HT1080 (cell line): ENCODE measurements at places on chromosomes 5 and 9.

DNA sequence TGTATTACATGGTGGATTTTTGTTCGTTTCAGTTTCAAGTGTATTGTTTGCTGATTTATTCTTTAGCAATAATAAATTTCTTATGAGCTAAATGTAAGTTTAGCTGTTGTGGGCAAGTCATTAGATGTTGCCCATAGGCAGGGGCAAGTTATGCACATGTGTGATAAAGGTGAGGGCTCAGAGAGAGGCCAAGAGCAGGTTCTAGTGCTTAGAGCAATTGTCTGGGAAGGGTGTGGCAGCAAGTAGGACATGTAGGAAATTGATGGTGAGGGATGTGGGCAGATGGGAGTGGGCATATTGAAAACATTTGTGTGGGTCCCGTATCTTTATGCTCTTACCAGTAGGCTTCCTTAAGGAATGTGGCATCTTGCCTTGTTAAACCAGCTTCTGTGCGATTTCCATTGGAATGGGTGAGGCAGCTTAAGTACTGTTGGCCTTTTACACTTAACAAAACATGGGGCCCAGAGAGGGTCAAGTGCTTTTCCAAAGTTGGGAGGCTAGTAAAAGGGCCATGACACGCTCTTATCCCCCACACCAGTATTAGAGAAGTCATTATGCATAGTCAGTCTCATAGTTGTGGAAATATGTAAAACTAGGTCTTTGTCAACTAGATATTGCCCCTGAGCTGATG, 60.6 kb downstream of the KDM4C start:
- no peak for DNase-seq

DNA sequence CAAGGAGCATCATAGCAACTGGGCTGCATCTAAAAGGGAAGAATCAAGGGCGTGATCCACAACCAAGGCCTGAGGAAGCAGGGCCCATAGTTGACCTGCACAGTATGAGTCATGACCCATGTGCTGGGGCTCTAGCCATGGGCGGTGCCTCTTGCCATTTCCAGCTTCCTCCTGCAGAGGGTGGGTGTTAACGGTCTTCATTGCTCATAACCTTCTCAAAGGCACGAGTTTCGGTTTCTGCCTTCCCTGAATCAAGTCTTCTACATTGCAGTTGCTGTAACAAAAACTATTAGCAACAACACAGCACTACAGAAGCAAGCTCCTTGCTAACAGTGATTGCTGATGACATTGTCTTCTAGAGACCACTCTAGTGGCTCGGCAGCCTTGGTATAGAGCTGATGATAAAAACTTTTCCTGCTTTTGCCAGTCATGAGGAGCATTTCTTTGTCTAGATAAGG, 66.9 kb downstream of the CTSL start:
- DNase-seq: peak; percentile 95

DNA sequence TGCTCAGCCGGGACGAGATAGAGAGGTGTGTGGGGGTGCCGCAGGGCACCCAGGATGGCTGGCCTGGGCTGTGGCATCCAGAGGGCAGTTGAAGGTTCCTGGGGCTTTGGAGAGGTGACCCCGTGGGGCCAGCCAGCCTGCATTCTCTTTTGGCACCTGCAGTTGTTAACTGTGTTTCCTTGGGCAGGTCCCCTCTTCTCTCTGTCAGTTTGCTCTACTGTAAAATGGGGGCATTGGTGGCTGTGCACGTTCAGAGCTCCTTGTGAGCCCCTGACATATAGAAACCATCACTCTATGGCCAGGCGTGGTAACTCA, 8.5 kb downstream of the ZDHHC12 start:
- no peak for DNase-seq

DNA sequence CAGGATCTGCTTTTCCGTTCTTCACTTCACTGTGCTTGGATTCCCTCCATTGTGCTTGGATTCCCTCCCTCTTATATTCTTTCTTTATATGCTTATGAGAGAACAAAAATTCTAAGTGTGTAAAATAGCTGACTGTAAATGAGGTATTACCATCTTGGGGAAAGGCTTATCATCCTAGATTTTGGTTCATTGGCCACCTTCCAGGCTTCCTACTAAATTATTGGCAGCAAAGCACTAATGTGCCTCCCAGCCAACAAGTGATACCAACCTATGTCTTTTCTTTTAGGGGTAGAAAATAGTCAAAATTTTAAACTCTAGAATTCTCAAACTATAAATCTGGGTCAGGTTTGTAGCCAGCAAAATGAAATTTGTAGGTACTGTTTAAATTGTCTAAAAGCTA, 52.7 kb downstream of the NDUFAF2 start:
- no peak for DNase-seq

- DNase-seq: no peak
Measured at GRCh38 chr9:85036496-85036895, 367.0 kb downstream of the NTRK2 start.

DNA sequence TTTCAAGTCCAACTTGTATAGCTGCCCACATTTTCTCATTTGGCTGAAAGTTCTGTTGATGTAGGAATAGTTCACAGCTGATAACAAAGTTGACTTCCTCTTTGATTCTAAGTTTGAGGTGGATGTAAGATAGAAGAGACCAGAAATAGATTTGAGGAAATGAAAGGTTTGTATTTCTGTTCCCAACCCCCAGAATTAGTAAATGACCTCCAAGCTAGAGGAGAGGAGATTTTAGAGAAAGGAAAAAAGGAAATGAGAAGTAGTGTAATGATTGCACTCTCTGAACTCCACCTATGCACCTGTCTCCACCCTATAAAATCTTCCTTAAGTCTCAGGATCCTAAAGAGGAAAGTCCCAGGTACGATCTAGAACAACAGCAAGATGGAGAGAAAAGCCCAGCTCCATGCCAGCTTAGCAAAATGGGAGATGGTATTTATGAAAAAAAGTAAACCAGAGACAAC, 130.4 kb upstream of the POC5 start:
- no peak for DNase-seq

DNA sequence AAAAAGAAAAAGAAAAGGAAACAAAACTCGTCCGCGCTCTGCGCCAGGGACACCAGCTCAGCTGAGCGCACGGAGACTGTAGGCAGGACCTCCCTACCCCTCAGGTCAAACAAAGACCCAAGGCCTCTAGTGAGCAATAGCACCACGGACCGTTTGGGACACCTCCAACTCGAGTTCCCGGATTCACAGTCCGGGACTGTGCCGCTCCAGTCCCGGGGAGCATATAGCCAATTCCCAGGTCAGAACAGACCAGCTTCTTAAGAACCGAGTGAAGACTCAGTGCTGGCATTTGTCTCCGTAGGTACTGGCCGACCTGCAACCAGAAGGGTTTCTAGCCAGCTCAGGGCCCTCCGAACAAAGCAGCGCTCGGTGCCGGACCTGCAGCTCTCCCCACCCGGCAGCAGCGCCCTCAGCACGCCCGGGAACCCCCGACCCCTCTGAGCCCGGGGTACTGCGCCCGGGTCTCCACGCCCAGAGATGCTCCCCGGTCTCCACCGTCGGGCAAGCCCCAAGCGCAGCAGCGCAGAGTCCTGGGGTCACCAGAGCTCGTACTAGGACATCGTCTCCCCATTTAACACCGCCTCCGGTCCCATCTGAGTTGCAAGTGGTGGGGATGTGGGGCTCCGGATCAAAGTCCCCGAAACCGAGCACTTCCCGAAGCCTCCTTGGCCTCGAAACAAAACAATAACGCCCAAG, 591 bp downstream of the ABCA1 start:
- DNase-seq: peak; percentile 16

DNA sequence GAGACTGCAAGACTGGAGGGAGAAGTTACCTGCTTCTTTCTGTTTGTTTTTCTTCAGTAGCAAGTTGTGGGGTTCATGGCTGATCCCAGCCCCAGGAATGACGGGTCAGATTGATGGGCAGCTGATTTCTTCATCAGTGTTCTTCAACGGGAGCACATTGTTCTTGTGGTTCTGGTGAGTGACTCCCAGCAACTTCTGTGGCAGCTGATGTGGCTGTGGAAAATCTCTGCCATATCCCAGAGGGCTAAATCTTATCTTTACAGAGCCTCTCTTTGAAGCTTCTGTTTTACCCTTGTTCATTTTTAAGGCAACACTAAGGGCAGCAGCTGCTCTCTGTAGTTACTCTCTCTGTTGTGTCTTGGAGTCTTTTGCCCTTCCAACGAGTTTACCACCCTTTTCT, 710.3 kb downstream of the PRELID2 start:
- no peak for DNase-seq
